ENCODE measurements at places on chromosomes 13 and 19. TPM values are rescaled to one million over a fixed set of nuclear protein-coding genes. Genes with fewer than 3 reads are reported as not detected.

GRCh38 chr13:44790289-44790688 is 199.0 kb downstream of the NUFIP1 start:
- H3K27me3 ChIP-seq, result no peaks in the 10 kb centered on the region
- H3K4me3 ChIP-seq, result no peak overlapping the region
- H3K27ac ChIP-seq, result no peak overlapping the region
- H3K4me1 ChIP-seq, result peaks cover 3% of the 10 kb centered on the region
- peak; percentile 57 for DNase-seq

DNA sequence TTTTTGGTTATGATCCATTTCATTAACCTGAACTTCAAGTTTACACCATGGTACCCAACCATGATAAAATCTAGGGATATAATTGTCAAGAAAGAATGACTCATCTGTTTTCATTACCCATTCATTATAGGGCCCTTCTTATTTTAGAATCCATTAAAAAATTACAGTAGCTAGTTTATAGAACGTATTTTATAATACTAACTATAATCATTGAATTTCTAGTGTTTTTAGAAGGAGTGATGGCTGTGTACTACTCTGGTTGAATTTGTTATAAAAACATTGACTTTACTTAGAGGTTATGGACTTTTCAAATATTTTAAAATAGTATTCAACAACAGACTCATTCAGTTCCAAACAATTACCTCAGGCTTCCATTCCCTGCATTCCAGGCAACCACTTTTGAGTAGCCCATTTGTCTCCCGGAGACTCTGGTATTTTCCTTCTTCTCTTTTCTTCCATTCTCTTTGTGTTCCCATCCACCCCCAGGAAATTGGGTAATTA is 71.9 kb upstream of the KLF12 start:
- no peak overlapping the region for H3K4me3 ChIP-seq
- DNase-seq, result no peak
- H3K36me3 ChIP-seq, result peaks cover 13% of the 10 kb centered on the region
- H3K27me3 ChIP-seq, result no peaks in the 10 kb centered on the region
- H3K4me1 ChIP-seq, result peaks cover 4% of the 10 kb centered on the region

DNA sequence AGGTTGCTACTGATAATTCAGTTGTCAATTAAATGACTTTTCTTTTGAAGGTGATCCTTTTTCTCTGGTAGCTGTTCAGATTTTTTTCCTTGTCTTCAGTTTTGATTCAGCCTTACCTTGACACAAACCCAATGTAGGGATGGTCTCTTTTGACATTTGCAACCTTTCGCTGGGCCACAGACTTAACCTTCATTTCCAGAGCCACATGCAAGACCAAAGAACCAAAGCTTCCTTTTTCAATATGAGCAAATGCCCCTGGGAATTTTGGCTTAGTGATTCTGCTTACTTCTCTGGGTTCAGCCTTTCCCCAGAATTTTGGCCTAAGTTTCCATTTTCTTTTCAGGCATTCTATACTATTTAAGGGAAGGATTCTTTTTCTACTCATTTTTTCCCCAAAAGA is 19.6 kb downstream of the SIGLEC5 start:
- no peaks in the 10 kb centered on the region for H3K4me1 ChIP-seq
- H3K27ac ChIP-seq, result no peak overlapping the region
- H3K4me3 ChIP-seq, result no peak overlapping the region
- no peaks in the 10 kb centered on the region for H3K36me3 ChIP-seq

DNA sequence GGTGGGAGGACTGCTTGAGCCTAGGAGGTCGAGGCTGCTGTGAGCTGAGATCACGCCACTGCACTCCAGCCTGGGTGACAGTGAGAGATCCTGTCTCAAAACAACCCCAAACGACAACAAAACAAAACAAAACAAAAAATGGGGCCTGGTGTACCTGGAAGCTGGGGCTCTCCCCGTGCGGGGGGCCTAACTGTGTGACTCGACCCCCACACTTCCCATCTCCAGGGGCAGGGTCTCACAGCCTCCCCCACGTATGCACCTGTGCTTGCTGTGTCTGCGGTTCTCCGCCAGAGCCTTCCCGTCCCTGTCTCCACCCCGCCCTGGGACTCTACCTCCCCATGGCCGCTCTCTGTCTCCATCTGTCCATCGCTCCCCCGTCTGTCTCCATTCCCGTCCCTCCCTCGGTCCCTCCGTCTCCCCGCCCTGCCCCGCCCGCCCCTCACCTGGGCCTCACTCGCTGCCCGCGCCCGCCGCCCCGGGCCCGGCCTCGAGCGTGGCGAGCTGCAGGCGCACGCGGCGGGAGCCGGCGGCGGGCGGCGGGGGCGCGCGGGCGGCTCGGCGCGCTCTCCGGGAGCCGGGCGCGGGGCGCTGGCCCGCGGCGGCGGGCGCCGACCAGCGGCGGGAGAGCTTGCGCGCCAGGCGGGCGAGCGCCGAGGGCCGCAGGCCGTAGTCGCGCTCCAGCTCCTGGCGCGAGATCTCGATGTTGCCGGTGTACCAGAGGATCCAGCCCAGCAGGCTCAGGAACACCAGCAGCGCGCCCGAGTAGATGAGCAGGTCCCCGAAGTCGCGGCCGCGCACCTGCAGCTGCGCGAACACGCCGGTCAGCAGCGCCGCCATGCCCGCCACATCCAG is 587 bp downstream of the TMEM238 start:
- H3K27ac ChIP-seq, result peak overlapping the region; percentile 78
- peaks cover 34% of the 10 kb centered on the region for H3K4me1 ChIP-seq
- H3K36me3 ChIP-seq, result peaks cover 28% of the 10 kb centered on the region
- H3K4me3 ChIP-seq, result peak overlapping the region; percentile 79
- peak; percentile 73 for DNase-seq
- peaks cover 36% of the 10 kb centered on the region for H3K27me3 ChIP-seq

DNA sequence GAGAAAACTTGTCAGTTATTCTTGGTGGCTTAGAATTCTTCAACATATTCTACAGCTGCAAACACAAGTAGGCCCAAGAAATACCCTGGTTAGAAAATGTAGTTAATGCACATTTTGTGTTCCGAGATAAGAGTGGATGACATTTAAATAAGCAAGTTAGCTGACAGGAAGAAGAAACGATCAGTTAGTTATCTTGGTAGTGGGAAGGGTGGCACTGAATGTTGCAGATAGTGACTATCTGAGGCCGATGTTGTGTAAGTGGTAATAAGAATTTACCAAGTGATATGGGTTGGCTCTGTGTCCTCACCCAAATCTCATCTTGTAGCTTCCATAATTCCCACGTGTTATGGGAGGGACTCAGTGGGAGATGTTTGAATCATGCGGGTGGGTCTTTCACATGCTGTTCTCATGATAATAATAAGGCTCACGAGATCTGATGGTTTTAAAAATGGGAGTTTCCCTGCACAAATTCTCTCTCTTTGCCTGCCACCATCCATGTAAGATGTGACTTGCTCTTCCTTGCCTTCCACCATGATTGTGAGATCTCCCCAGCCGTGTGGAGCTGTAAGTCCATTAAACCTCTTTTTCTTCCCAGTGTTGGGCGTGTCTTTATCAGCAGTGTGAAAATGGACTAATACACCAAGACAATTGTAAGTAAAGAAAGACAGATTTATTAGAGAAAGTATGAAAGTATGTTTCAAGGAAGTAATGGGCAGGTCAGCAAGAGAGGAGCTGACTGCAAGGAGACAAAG is 10.9 kb upstream of the AKAP11 start:
- peaks cover 15% of the 10 kb centered on the region for H3K4me1 ChIP-seq
- no peak overlapping the region for H3K27ac ChIP-seq
- DNase-seq, result no peak
- H3K36me3 ChIP-seq, result peaks cover 16% of the 10 kb centered on the region
- peaks cover 13% of the 10 kb centered on the region for H3K27me3 ChIP-seq

- no peak overlapping the region for H3K4me3 ChIP-seq
- H3K27me3 ChIP-seq, result no peaks in the 10 kb centered on the region
- no peaks in the 10 kb centered on the region for H3K36me3 ChIP-seq
- no peak for DNase-seq
- peak overlapping the region; percentile 83 for H3K27ac ChIP-seq
Measured at GRCh38 chr19:54030895-54031586, 32.7 kb downstream of the VSTM1 start.

DNA sequence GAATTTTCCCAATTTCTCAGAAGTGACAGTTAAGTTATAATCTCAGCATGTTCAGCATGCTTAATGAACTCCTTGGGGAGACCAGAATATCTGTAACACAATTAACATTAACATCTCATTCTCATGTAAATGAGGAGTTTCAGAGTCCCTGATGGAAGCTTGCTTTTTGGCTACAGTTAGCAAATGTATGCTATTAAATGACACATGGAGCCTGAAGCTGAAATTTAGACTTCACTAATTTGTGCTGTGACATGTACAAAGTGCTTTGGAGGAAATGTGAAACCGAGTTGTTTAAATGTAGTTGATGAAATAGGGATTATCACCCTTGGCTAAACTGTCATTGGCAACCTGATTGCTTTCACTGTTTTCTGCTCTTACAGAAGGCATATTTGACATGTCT is 2265.1 kb upstream of the PCDH20 start:
- H3K4me1 ChIP-seq, result peaks cover 48% of the 10 kb centered on the region
- no peak overlapping the region for H3K27ac ChIP-seq
- H3K27me3 ChIP-seq, result 0 out of 2 replicates have a peak, but pooled peaks cover 3% of the 10 kb centered on the region
- DNase-seq, result no peak

GRCh38 chr13:95457294-95457693 is 95.2 kb upstream of the CLDN10 start:
- DNase-seq, result no peak
- no peak overlapping the region for H3K4me3 ChIP-seq
- no peak overlapping the region for H3K27ac ChIP-seq
- peaks cover 26% of the 10 kb centered on the region for H3K36me3 ChIP-seq

DNA sequence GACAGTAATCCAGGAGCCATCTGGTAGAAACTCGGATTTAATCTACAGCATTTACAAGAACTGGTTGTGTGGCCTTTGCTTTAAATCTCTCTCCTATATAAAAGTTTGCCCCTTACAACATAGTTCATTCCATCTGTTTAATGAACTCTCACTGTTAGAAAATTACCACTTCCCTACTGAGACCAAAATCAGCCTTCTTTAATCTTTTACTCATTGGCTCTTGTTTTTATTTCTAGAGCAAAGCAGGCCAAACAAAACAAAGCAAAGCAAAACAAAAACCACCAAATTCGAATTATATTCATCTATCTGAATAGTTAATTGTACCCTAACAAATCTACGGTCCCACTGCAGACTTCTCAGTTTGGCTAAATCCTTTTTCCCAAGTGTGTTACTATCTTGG is 127.0 kb downstream of the UGGT2 start:
- H3K27me3 ChIP-seq, result no peaks in the 10 kb centered on the region
- no peak overlapping the region for H3K4me3 ChIP-seq
- DNase-seq, result no peak
- no peaks in the 10 kb centered on the region for H3K4me1 ChIP-seq
- peaks cover 44% of the 10 kb centered on the region for H3K36me3 ChIP-seq

DNA sequence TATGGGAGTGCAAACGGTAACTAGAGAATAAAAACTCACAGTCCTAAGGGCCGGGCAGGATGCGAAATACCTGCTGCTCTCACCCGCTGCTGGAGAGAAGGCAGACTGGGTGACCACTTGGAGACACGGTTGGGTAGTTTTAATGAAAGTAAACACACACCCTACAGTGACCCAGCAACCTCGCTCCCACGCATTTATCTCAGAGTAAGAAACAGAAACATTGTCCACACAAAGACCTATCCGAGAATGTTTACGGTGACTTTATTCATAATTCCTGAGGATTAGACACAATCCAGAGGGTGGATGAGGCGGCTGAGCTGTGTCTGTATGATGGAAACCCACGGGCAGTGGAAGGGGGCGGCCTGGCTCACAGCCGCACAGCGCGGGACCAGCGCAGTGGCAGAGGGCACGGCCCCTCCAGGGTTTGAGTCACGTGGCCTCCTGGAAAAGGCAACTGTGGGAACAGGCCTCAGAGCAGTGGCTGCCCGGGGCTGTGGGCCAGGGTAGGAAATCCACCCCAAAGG is 73.5 kb upstream of the C13orf46 start:
- DNase-seq, result no peak
- H3K4me3 ChIP-seq, result no peak overlapping the region
- H3K4me1 ChIP-seq, result peaks cover 20% of the 10 kb centered on the region
- H3K27me3 ChIP-seq, result no peaks in the 10 kb centered on the region

GRCh38 chr19:3448616-3449334 is 31.6 kb downstream of the SMIM24 start:
- no peak overlapping the region for H3K27ac ChIP-seq
- peaks cover 11% of the 10 kb centered on the region for H3K4me1 ChIP-seq
- DNase-seq, result no peak
- H3K4me3 ChIP-seq, result no peak overlapping the region
- H3K27me3 ChIP-seq, result no peaks in the 10 kb centered on the region
- H3K36me3 ChIP-seq, result no peaks in the 10 kb centered on the region

- H3K4me3 ChIP-seq, result no peak overlapping the region
- H3K27me3 ChIP-seq, result no peaks in the 10 kb centered on the region
- DNase-seq, result peak; percentile 19
- no peaks in the 10 kb centered on the region for H3K4me1 ChIP-seq
Measured at GRCh38 chr13:32001154-32001768, 30.3 kb upstream of the FRY start.

GRCh38 chr13:23461544-23461943 is 28.0 kb upstream of the SACS start:
- no peak overlapping the region for H3K27ac ChIP-seq
- no peaks in the 10 kb centered on the region for H3K36me3 ChIP-seq
- H3K4me3 ChIP-seq, result no peak overlapping the region
- no peak for DNase-seq
- H3K4me1 ChIP-seq, result peaks cover 10% of the 10 kb centered on the region
- peaks cover 25% of the 10 kb centered on the region for H3K27me3 ChIP-seq

DNA sequence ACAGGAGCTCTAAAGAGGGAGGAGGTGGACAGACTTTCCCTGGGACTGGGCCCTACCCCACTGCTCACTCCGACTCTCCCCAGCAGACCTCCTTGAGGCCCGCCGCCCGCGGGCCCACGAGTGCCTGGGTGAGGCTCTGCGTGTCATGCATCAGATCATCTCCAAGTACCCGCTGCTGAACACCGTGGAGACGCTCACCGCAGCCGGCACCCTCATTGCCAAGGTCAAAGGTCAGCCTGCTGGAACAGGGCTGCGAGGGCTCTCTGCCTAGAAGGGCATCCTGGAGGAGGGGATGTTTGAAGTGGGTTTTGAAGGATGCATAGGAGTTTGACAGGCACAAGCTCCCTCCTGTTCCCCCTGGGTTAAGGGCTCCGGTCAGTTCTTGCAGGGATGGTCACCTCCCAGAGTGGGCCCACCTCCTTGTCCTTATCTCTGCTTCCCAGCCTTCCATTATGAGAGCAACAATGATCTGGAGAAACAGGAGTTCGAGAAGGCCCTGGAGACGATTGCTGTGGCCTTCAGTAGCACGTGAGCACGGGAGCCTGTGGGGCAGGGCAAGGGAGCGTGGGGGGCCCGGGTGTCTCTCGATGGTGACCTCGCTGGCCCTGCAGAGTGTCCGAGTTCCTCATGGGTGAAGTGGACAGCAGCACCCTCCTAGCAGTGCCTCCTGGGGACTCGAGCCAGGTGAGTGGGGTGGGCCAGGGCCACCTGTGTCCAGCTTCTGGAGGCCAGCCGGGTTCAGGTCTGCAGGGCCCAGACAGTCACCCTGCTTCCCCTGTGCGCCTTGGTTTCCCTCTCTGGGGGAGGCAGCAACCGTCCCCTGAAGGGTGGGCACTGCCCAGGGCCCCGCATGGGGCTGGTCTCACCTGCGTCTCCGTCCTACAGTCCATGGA is 6.3 kb downstream of the ARHGAP45 start:
- peaks cover 18% of the 10 kb centered on the region for H3K27me3 ChIP-seq
- no peak overlapping the region for H3K4me3 ChIP-seq
- peaks cover 4% of the 10 kb centered on the region for H3K4me1 ChIP-seq
- DNase-seq, result no peak

SULT2A1 gene
- total RNA-seq, result 0.18 TPM

DKKL1 gene
- total RNA-seq, result 2.4 TPM

SLC6A16 gene
- 2.1 TPM for total RNA-seq

ATP4B gene
- total RNA-seq, result not detected

VSTM1 gene
- total RNA-seq, result not detected
